ENCODE measurements at places on chromosomes 11 and 22.

DNA sequence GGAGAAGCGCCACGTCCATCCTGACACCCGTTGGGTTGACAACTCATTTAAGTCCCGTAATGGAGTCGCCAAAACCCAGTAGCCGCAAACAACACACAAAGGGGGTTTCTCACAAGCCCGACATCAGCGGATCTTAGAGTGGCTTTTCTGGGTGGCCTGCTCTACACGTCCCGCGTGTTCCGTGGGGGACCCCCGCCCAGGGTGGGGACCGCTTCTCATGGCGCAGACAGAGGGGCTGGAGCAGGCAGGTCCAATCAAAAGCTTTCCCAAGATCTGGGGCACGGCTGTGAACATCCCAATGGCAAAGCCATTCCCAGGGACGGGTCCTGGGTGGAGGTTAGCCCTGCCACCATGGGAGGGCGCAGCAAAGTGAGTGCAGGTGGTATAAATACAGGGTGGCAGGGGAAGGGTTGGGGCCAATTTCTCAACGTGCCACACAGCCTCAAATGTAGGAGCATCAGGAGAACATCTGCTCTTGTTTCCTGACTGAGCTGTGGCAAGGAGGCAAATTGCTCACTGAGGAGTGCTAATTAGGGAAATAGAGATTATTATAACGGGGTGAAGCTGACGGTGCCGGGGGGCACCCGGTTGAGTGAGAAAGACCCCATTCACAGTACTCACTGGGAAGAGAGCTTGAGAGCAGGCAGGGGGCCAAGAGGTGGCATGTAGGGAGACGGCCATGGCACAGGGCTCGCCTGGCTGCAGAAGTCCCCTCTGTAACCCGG is 1447.2 kb downstream of the TBC1D22A start:
- no peak for DNase-seq

GRCh38 chr22:23251445-23252093 is 71.3 kb downstream of the BCR start:
- DNase-seq: peak; percentile 25

- no peak for DNase-seq
Observed at GRCh38 chr22:35425546-35425945, 25.6 kb downstream of the MCM5 start.

DNA sequence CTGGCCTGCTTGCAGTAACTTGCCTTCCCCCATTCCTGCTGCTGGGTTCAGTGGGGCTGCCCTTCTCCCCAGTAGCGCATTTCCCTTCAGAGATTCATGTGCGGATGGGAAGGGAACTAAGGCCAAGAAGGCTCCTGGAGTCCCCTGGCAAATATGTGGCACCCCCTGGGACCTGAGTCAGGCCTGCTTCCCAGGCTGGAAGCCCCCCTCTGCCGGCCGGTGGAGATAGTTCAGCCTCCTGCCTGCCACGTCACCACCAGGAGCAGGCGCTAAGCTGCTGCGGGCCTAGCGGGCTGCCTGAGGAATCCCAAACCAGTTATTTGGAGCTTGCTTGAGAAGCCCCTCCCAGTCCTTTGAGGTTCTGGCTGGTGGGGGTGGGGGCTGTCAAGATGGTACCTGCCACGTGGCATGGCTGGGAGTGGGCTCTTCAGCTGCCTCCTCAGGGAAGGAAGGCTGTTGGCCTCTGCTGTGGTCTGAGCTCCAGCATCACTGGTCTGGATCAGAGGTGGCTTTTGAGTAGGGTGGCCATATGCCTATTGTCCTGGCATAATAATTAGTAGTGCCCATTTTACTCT is 2.0 kb downstream of the SERPINH1 start:
- DNase-seq: no peak

All from activated CD8-positive, alpha-beta memory T cell treated with anti-CD3 and anti-CD28 coated beads, Interleukin-2, amount 50 U/mL, for 4 hours (primary cell).